ENCODE measurements at places on chromosomes 4 and X.

GRCh38 chrX:64853424-64853823, 122.8 kb downstream of the ZC4H2 start:
- no peak for DNase-seq

GRCh38 chrX:48831909-48832291, 3.5 kb downstream of the PCSK1N start:
- DNase-seq = no peak

- DNase-seq = no peak
These were observed 180.4 kb downstream of the MAML3 start for GRCh38 chr4:139973616-139974015.

GRCh38 chr4:2412885-2413716, 5.3 kb downstream of the ZFYVE28 start:
- DNase-seq = peak; percentile 64

DNA sequence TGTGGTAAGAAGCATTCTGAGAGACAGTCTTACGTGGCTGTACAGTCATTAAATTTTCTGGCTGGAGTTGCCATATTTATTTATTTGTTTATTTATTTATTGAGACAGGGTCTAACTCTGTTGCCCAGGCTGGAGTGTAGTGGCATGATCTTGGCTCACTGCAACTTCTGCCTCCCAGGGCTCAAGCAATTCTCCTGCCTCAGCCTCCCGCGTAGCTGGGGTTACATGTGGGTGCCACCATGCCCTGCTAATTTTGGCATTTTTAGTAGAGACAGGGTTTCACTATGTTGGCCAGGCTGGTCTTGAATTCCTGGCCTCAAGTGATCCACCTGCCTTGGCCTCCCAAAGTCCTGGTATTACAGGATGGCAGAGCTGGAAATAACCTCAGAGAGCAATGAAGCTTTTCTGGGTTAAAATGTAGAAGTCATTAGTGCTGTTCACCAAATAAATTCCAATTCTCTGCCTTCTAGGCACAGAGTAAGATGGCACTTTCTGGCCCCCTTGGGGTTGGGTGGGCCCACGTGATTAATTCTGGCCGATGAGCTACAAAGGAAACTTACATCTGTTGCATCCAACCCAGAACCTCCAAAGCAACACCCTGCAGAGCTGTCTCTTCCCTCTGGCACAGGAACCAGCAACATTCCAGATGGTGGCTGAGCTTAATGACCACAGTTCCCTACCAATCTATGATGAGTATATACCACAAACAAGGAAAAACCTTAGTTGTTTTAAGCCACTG, 4.5 kb downstream of the MRFAP1 start:
- DNase-seq = no peak

DNA sequence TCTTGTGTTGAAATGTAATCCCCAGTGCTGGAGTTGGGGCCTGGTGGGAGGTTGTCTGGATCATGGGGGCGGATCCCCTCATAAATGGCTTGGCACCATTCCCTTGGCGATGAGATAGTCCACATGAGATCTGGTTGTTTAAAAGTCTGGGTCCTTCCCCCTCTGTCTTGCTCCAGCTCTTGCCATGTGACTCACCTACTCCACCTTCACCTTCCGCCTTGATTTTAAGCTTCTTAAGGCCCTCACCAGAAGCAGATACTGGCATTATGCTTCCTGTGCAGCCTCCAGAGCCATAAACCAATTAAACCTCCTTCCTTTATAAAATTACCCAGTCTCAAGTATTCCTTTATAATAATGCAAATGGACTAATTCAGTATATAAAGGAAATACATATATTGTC, 111.5 kb downstream of the NR3C2 start:
- DNase-seq = no peak

- DNase-seq = no peak
These were observed 10.5 kb downstream of the PPAT start for GRCh38 chr4:56424697-56425514.

- DNase-seq = no peak
These were observed 22.1 kb upstream of the DGKK start for GRCh38 chrX:50492720-50493119.

DNA sequence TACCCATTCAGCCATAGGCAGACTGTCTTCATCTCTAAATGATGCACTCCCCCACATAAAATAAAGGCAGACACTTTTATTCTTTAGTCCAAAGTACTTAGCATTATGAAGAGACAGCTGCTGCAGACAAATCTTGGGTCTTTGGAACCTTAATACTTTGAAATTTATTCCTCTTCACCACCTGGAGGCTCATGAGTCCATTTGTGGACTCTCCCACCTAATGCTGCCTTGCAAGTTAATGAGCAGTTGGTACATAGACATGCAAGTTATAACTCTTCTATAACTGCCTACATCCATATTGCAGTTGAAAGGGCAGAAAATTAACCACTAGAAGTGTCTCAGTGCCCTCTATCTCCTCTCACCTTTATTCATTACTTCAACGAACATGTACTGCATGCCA, 118.6 kb upstream of the CPEB2 start:
- DNase-seq = no peak

- DNase-seq = no peak
These were observed 243.0 kb upstream of the FSTL5 start for GRCh38 chr4:162406637-162407365.

DNA sequence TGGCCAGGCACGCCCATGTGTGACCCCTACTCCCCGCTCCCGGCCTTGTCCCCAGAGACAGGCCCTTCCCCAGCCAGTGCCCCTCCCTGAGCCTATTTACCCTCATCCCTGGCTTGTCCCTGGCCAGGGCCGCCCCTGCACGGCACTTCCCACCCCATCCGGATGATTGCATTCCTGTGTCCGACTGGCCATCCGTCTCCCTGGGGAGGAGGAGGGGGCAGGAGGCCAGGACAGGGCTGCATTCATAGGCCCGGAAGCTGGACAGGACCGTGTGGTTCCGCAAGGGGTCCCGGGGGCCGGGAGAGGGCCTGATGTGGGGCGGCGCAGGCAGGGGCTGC, 22.8 kb downstream of the CTBP1 start:
- no peak for DNase-seq

DNA sequence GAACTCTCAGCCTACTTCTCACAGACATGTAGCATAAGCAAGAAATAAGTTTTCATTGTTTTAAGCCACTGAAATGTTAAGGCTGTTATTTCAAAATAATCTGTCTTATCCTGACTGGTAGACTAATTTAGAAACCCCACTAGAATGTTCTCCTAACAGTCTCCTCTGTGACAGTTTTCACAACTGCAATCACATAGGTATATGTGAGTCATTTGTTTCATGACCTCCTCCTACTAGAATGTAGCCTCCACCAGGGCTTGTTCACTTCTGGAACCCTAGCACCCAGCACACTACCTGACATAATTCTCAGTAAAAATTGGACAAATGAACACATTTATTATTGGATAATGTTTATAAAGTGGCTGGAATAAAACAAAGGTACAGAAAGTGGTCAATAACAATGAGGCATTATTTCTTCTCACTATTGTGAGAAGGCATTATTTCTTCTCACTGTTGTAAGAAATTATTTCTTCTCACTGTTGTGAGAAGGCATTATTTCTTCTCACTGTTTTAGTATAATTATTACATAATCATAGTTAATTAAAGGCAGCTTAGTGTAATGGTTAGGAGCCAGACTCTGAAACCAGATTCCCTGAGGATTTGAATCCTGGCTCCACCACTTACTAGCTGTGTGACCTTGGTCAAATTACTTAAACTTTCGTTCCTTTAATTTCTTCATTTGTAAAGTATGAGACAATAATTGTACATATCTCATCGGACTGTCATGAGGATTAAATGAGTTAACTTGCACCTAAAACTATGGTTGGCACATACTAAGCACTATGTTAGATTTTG, 251.5 kb downstream of the RASL11B start:
- no peak for DNase-seq

GRCh38 chr4:8303485-8304281, 34.1 kb downstream of the HTRA3 start:
- no peak for DNase-seq

- DNase-seq = no peak
These were observed 93.6 kb downstream of the PDLIM5 start for GRCh38 chr4:94545296-94545695.
